Activated effector memory CD4-positive, alpha-beta T cell treated with anti-CD3 and anti-CD28 coated beads, Interleukin-2, amount 50 U/mL, for 16 hours (primary cell): ENCODE measurements at places on chromosomes 1 and 21.
A peak's percentile ranks its signal among the peaks of the same experiment; 100 is the strongest.

DNA sequence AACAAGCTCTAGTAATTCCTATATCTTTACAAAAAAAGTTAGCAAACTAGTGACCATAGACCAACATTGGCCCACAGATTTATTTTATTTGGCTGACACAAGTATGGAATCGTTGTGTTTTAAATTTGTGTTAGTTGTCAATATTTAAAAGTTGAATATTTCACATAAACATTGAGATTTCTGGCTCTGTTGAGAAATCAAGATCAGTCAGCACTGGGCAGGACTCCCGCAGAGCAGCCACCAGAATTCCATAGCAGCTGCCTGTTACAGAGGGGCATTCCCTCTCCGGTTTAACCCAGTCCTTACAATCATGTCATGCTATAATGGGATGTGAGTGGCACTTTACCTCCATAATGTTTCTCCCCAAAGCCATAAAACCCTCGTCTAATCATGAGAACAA, 79.2 kb upstream of the NRIP1 start:
- no peak for DNase-seq

GRCh38 chr1:52707927-52708655, 9.9 kb upstream of the COA7 start:
- no peak for DNase-seq

DNA sequence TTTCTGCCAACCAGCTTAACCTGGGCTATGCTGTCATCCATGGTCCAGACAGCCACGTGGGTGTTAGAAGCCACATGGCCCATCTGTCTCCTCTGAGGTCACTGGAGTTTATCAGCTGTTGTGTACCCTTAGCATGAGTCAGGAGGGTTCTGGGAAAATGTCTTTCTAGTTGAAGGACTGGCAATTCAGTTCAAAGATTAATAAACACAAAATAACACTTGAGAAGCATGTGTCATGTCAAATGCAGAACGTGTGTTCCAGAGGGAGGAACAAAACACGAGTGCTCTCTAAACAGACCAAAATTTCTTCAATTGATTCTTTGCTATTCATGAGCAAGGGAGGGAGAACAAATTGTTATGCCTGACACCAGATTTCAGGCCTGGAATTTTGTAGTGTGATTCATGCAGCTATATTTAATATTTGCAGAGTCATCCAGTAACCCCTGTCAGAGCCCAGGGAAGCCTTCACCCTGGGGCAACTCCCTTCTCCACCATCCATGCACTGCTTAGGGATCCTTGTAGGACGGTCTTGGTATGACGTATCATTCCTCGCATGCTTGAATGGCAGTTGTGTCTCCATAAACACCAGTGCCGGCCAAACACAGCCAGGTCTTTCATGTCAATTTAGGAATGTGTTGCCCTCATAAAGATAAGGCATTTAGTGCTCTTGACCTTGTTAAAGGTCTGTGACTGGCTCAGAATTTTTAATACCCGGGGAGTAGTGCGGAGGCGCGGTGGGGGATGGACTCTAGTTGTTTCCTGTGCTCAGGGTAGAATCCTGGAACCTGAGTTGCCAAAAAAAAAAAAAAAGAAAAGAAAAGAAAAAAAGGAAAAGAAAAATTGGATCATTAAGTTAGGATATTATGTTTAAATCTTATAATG, 27.7 kb upstream of the DYRK1A start:
- DNase-seq = no peak

GRCh38 chr1:248839168-248839555, 1.1 kb downstream of the ZNF672 start:
- no peak for DNase-seq

GRCh38 chr21:31623664-31624063, 35.8 kb upstream of the SOD1 start:
- no peak for DNase-seq

GRCh38 chr1:9823693-9823942, 147 bp downstream of the CLSTN1 start:
- DNase-seq = no peak

GRCh38 chr1:211535346-211535745, 43.4 kb upstream of the RD3 start:
- no peak for DNase-seq

DNA sequence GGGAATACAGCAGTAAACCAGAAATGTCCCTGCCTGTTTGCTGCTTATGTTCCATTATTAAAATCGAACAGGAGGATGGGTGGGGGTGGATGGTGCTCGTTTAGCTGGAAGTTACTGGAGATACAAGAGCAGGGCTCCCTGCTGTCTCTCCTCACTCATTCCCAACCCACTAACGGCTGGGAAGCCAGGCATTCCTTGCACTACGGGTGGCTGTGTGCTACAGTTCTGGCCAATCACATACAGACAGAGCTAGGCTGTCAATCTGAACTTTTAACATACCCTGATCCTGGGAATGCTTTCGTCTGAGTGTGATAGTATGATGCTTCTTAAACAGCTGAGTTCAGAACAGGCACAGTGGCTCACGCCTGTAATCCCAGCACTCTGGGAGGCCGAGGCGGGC, 7.0 kb downstream of the SIPA1L2 start:
- DNase-seq = no peak

GRCh38 chr1:224057461-224058199, 56.3 kb upstream of the FBXO28 start:
- no peak for DNase-seq

GRCh38 chr1:16615253-16616252, 2.2 kb upstream of the NBPF1 start:
- no peak for DNase-seq

GRCh38 chr1:17277511-17278159, 28.7 kb downstream of the PADI3 start:
- DNase-seq = no peak

- DNase-seq = no peak
Observed at GRCh38 chr1:97412737-97413136, 508.1 kb downstream of the DPYD start.

- DNase-seq = no peak
Observed at GRCh38 chr1:61356995-61357394, 274.6 kb downstream of the NFIA start.

DNA sequence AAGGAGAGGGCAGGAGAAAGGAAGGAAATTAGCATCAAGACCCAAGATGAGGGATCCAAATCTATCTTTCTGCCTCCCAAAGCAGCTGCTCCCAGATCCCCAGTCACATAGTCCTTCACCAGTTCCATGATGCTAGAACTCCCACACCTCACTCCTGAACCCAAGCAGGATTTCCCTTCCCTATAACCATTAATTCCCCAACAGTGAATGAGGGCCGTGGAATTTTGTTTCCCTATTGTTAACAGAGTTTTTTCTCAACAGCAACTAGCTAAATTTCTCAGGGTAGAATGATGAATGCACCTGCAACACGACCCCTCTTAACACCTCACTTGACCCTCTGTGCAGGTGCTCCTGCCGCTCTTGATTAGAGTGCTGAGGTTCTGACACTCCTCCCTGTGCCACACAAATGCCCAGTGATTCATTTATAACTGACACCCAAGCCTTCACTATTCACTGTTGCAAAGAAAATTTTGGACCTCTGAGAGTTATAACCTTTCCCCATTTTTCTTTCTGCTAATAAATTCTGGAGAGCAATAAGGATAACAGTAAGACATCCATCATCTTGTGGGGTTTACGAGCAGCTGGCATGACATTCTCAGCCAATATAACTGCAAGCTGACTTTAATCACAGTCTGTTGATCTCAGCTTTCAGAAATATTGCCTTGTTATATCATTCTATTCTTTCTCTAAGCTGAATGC, 25.4 kb upstream of the NPL start:
- no peak for DNase-seq

GRCh38 chr1:173195596-173196088, 11.5 kb downstream of the TNFSF4 start:
- DNase-seq = no peak

DNA sequence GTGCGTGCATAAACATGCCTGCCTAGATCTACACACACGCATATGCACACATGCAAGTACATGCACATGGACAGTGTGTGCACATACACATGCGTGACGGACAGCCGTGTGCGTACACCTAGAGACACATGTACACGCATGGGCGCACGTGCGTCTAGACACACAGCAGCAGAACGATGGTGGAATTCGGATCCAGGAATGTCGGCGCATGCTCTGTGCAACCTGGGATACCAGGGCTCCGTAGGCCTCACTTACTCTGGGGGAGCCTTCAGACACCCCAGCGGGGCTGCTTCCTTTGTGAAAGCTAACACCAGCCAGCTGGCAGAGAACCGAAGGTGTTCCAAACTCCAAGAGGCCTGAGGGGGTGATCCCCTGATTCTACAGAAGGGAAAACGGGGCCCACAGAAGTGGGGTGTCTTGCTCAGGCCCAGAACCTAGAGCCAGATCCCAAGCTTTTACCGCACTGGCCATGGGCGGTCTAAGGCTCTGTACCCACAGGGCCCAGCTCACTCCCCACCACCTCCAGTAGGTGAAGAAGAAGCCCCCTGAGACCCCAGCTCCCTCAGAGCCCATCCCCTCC, 27.4 kb upstream of the ARHGEF16 start:
- no peak for DNase-seq

DNA sequence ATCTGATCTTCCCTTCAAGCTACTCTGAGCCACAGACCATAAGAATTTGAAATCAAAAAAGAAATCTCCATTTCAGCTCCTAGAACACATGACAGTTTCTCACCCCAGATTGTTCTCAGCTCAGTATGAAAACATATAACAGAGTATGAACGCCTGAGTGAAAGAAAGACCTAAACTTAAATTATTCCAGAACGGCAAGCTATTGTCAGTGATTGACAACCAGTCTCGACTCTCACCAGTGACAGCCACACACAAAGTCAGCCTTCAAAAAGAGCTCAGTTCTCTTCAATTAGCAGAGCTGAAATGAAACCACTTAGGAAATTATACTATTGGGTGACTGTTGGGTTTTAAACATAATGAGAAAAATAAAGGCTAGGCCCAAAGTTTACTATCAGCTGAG, 312.8 kb downstream of the OMA1 start:
- no peak for DNase-seq

DNA sequence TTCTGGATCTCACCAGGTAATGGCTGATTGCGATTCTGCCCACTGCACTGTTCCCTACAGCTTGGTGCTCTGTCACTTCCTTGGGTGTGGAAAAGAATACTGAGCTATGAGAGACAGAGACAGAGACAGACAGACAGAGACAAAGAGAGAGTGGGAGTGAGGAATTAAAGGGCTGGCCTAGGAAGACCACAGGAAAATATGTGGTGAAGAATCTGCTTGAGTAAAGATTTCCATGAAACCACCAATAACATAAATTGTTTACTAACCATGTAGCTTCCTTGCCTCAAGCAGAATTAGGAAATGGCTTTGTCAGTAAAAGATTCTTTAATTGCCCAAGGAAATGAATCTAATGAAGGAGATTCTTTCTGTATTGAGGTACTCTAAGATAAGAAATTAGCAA, 54.4 kb downstream of the MPZL1 start:
- no peak for DNase-seq

GRCh38 chr1:149986486-149987296, 23.8 kb downstream of the OTUD7B start:
- DNase-seq = no peak

DNA sequence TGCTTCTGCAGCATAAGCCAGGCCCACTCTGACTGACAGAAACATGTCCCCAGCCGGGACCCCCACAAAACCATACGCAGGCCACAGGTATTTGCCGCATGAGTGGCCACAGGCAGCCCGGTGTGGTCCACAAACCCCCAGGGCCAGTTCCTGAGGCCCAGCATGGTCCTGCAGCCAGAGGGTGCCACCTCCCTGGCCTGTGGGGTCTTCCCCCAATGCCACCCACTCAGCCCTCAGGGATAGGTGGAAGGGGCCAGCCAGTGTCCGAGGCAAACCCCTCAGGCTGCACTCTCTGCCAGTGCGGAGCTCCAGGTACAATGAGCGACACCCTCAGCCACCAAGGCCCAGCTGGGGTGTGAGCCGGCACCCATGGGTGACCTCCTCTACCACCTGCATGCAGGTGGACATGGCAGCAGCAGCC, 43.5 kb downstream of the UBE2G2 start:
- DNase-seq = peak; percentile 53

- no peak for DNase-seq
Observed at GRCh38 chr1:93625582-93626327, 55.9 kb downstream of the BCAR3 start.

DNA sequence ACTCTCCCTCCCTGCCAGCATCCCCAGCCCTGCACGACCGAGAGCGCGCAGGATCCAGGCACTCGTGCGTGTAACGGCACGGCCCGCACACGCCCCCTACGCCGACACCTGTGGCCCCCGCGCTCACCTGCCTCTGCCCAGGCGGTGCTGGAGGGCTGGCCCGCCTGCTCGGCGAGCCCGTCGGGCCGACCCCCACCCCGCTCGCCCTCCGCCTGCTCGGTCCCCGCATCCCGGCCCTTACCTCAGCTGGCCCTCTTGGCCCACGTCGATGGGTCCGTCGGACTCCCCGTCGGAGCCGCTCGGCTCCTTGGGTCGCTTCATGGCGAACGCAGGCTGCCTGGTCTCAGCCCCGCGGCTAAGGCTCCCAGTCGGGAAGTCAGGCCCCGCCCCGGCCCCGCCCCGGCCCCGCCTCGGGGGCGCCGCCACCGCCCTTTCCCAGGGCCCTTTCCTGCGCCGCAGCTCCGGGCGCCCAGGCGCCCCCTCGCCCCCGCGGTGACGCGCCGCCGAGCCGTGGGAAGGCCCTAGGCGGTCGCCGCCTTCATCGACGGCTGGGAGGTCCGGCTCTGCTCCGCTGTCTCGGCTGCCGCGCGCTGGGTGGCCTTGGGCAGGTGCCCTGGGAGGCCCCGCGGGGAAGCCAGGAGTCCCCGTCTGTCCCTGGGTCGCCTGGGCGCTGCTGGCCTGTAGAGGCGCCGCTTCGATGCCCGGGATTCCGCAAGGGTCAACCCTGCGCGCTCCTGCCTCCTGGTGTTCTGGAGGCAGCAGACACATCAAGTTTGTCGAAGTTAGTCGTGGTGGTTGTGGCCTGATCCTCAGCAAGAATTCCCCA, at the start of gene HEYL:
HEYL (minus strand) TSS at position 339 of the 826 bp plus-strand sequence; CDS start at position 321, 18 bp downstream.
- peak; percentile 89 for DNase-seq

DNA sequence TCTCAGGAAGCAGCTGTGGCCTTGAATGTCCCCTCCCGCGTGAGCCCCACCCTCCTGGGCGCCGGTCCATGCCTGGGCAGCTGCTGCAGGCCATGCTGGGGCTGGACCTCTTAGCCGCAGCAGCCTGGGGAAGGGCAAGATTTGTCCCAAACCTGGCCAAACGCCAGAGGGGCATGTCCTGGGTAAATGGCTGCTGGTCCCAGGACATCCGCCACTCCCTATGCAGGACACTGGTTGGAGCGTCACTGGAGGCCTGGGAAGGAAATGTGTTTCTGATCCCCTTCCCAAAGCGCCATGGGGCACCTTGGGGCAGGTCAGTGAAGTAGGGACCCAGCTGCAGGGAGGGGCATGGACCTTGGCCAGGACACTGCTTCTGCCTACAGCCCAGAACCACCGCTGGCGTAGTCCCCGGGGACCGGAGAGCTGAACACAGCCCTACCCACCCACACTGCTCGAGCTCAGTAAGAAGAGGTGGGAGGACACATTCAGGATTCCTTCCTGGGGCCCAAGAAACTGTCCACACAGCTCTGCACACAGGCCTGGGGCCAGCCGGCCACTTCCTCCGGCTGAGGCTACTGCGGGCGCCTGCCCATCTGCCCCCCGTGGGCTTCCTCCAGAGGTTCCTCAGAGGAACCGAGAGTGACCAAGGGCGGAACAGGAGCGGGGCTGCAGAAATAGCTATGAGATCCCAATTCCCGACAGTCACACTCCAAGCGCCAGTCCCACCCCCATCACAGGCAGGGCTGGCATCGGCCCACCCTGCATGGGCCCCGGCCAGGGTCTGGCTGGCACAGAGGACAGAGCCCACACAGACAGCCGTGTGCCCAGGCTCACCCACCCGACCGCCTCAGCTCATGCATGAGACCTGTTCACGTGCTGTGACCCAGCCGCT, 10.8 kb upstream of the PLEKHG5 start:
- DNase-seq = no peak

GRCh38 chr1:34844252-34844634, 15.3 kb downstream of the SMIM12 start:
- DNase-seq = no peak

- no peak for DNase-seq
Observed at GRCh38 chr1:212949771-212950170, 570 bp upstream of the VASH2 start.
